ENCODE measurements at places on chromosomes 7 and 10.

DNA sequence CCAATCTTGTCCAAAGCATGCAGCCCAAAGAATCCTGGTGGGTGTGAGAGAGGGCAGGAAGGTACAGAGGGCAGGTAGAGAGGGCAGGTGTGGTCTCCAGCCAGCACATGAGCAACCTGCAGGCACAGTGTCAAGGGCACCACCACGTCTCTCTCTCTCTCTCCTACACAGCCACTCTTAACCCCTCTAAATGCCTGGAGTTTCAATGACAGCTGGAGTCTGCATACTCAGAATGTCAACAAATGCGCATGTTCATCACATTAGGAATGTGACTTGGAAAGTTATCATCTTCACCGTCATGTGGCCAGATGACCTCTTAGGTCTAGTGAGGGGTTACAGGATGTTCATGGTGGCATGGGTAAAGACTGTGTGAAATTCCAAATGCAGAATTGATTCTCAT, 456.8 kb downstream of the SORCS1 start:
- no peak for DNase-seq

- no peak for DNase-seq
Measured at GRCh38 chr10:131532745-131533341, 221.3 kb upstream of the TCERG1L start.

DNA sequence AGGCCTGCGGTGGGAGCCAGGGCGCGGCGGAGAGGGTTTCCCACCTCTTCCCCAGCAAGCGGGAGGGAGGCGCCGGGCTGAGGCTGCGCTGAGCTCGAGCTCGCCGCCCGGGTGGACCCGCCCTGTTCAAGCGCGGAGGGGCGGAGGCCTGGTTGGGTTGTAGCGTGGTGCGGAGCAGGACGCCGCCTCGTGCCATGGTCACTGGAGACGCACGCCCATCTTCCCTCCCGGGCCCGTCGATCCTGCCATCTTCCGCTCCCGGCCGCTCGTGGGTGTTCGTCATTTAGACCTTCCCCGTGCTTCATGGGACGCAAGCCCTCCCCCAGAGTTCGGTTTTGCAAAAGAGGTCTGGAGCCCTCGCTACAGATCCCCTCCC, 9.3 kb upstream of the EN2 start:
- DNase-seq, result peak; percentile 34

DNA sequence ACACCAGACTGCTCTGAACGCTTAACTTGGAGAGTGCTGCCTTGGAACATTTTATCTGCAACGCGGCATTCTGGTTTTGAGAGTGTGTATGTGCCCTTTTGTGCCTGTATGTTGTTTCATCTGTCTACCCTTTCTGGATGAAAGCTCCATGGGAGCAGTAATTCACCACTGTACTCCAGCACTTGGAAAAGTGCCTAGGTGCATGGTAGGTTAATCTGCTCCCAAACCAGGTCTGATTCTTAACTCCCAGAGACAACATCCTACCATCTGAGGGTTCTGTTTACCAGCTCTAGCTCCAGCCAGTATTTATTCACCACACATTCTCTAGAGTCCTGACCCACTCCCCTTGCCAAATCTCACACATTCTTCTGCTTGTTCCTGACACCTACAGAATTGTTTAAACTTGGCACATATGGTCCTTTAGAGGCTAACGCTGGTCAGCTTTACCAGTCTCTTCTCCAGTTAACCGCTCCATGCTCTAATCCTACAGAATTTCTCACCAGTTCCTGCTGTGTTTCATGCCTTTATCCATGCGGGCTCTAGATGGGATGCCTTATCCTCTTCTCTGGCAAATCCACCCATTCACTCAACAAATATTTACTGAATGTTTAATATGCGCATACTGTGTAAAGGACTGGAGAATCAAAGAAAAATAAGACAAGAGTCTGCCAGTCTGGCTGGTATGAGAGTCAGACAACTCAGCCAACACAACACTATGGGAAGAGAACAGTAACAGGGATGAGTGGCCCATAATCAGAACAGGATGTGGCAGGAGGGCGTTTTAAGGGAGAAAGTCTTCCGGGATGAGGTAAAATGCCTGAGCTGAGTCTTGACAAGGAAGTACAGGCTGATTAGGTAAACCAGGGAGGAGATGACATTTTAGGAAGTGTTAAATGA, 46.3 kb downstream of the MTPN start:
- DNase-seq, result no peak

GRCh38 chr7:151249732-151250072, 1.2 kb upstream of the SMARCD3 start:
- DNase-seq, result peak; percentile 54

DNA sequence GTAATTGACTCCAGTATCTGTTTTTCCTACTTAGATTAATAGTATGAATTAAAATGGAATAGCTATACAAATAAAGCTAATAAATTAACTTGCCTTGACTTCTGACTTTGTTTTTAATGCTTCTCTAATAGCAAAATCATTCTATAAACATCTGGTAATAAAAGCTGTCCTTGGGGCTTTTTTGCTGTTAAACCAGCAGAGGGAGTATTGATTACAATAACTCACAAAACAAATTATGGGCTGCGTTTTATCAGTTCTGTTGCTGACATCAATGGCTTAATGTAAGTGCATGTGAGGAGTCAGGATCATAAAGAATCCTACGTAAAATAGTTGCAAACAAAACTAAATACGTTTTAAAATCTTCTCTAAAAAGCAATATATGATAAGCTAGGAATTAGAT, 667.8 kb downstream of the PCDH15 start:
- DNase-seq, result peak; percentile 25

DNA sequence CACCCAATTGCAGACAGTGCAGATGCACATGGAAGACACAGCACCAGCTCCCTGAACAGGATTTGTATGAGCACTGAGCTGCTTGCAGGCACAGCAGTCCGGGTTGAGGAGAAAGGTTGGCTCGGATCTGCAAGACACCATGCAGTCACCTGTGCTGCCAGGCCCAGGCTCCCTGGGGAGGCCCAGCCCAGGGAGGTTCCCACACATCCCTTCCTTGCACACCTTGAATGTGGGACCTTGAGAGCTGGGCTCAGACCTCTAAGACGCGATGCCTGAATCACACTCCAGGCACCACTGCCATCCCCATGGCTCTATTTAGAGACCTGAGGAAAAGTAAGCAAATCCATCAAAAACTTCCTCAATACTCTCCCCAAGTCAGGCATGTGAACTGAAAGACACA, 397.7 kb downstream of the TCERG1L start:
- no peak for DNase-seq

- DNase-seq, result no peak
Measured at GRCh38 chr10:93032809-93033137, 27.8 kb upstream of the CYP26C1 start.

- DNase-seq, result no peak
Measured at GRCh38 chr10:113594652-113595051, 41.8 kb downstream of the HABP2 start.

DNA sequence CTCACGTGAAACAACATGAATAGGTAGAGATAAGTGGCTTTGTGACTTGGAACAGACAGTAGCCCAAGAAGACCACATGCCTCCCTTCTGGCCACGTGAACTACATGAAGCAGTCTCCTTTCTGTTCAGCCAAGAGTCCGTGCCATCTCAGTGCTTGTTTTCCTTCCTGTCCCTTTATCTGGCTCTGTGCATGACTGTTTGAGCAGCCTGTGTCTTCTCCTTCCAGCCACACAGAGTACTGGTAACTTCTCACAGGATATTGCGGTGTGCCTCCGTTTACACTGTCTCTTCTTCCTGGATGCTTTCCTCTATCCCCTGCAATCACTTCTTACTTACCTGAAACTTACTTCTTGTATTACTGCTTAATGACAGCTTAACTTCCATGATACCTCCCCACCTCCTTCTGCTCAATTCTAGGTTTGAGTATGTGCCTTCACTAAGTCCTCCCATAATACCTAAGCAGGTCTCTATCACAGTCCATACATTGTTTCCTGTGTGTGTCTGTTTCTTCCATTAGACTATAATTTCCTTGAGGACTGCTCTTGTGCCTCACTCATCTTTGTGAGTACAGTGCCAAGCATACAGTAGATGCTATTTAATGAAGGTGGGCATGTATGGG, 748.7 kb downstream of the AUTS2 start:
- no peak for DNase-seq

- no peak for DNase-seq
Measured at GRCh38 chr10:100586959-100587358, 51.2 kb downstream of the HIF1AN start.

DNA sequence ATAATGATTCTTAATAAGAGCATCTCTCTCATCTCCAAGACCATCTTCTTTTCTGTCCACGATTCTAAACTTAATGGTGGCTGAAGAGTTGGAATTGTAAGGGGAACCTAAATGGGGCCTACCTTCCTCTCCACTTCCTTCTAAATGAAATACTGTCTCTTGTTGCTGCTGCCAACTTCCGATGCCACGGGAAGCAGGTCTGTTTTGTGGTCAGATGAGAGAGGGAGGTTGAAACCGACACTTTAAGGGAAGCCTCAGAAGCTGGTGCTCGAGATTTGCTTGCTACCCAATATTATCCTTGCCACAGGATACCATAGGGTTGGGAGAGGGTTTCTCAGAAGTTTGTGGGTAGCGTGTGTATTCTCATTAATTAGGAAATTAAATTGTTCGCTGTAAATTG, 464.1 kb downstream of the SUGCT start:
- peak; percentile 40 for DNase-seq

DNA sequence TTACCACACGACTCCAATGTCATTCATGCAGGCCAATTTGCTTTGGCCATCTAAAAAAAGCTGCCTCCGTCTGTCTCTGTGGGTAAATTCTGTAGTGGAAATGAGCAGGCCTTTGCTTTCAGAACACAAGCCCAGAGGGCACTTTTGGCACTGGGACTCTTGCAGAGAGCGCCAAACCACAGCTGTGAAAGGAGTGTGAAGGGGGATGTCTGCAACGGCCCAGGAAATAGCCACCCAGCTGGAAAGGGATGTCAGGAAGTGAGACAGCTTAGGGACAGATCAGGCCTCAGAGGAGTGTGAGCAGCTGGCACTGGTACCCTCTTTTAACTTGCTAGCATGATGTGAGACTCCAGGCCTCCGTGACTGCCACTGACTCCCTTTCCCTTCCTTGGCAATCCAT, 152.4 kb downstream of the DKK1 start:
- DNase-seq, result no peak

DNA sequence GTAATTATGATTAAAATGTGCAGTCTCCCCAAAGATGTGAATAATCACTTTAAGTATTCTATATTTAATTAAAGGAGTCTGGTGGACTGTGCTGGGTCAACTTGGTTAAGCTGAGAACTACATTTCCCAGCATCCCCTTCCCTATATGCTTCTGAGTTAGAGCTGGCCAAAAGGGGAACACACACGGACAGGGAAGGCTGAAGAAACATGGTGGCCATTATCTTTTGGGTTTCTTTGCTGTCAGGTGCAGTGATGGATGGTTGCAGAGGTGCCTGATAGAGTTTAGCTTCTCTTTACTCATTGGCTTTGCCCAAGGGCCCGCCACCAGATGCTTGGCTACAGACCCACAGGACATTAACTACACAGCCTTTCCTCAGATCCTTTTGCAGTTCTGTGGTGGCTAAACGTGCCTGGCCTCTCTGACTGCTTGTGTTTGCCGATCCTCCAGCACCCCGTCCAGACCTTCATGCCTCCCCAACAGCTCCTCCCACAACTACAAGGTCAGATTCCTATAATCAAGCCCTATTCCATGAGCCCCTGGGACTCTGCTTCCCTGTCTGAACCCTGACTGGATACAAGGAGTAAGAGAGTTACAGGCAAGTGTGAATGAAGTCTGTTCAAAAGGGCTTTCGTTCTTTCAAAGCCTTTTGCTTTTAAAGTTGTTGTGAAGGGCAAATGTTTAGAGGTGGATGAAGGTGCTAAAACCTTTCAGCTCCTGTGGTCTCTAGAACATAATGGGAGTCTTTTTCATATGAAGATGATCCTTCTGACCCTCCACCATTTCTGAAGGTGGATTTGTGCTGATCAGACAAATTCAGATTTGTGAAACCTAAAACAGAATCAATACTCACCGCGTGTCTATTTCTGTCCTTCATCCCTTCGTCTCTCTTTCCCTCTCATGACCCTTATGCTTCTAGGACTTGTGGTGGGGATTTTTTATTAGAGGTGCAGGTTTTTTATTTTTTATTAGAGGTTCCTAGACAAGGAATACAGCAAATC, 21.5 kb downstream of the BUB3 start:
- no peak for DNase-seq
